ENCODE measurements at places on chromosomes 3 and 15.

DNA sequence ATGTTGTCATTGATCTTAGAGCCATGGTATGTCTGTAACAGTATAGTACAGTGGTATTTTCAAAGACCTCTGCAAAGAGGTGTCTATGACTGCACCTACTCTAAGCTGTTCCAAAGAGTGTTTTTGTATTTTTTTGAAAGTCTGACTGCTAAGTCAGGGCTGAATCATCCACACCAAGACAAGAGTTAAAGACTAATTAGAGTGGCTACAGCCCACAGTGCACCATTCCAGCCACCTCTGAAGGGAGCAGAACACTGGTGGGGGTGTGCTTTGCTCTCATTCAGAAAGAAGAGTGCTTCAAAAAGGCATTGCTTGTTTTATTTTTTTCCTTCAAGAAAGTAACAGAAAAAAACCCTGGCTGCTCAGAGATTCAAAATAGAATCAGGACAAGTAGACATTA lies 301.4 kb downstream of the GABRG3 start:
- DNase-seq = no peak

- DNase-seq = peak; percentile 42
These were observed 135.1 kb upstream of the RASGRP1 start for GRCh38 chr15:38699633-38700230.

GRCh38 chr3:72679540-72680198 lies 168.6 kb downstream of the SHQ1 start:
- no peak for DNase-seq

DNA sequence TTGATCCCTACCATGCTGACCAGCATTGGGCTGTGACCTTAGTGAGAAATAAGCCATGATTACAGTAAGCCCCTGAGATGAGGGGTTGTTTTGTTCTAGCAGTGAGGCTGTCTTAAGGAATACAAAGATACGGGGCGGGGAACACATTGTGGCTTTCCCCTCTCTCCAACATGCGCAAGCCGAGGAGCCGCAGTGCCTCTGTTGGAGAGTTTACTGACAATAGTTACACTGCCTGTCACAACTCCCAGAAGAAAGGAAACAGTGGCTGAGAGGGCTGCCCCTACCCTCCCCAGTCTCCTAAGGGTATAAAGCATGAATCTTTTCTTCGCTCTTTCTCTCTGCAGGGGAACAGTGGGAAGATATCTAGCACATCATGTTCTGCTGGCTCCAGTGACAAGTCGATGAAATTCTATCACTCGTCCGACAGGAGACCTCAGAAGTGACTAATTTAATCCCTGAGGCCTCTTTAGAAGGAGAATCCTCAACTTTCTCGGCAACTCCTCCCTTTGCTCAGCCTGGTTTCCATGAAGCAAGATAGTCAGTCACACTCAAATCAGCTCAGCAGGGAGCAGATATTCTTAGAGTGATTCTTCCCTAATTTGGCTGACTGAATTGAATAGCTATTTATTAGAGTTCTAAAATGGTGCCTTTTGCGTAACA lies 409.0 kb upstream of the PROK2 start:
- DNase-seq = no peak

- DNase-seq = no peak
These were observed 148.6 kb downstream of the SST start for GRCh38 chr3:187521546-187521945.

GRCh38 chr3:107833722-107834416 lies 257.0 kb downstream of the CD47 start:
- DNase-seq = no peak

- no peak for DNase-seq
These were observed 12.7 kb downstream of the ATP10A start for GRCh38 chr15:25850154-25851111.

DNA sequence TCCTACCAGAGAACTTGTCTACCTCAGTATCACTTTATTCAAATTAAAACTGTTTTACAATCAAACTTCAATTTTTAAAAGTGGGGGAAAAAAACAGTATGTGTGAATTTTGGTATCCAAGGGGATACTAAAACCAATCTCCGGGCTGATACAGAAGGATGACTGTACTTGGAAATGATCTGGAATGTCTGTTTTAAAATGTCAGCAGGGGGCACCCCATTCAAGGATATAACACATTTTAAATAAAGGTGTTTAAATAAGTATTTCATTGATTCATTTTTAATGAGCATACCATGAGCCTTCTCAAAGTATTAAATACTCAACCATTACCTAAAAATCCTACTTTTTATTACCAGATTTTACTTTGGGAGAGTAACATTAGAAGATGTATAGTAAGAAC lies 67.9 kb downstream of the ULK4 start:
- peak; percentile 4 for DNase-seq

GRCh38 chr15:39125904-39126303 lies 455.0 kb upstream of the THBS1 start:
- DNase-seq = peak; percentile 2

DNA sequence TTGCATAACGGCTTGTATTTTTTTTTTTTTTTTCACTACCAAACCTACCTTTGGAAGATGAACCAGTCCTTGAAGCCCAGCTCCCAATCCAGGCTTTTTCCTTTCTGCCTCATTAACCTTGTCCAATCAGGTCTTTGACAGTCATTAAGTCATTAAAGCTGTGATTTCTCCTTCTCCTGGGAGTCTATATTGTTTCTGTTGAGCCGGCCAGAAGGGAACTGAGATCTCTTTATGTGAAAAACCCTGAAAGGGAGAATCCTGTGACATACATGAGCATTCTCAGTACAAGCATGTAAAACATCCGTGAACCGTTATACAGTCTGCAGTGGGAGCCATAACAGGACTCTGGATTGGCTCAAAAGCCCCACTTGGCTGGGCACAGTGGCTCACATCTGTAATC lies 40.0 kb downstream of the ZNF589 start:
- DNase-seq = no peak

DNA sequence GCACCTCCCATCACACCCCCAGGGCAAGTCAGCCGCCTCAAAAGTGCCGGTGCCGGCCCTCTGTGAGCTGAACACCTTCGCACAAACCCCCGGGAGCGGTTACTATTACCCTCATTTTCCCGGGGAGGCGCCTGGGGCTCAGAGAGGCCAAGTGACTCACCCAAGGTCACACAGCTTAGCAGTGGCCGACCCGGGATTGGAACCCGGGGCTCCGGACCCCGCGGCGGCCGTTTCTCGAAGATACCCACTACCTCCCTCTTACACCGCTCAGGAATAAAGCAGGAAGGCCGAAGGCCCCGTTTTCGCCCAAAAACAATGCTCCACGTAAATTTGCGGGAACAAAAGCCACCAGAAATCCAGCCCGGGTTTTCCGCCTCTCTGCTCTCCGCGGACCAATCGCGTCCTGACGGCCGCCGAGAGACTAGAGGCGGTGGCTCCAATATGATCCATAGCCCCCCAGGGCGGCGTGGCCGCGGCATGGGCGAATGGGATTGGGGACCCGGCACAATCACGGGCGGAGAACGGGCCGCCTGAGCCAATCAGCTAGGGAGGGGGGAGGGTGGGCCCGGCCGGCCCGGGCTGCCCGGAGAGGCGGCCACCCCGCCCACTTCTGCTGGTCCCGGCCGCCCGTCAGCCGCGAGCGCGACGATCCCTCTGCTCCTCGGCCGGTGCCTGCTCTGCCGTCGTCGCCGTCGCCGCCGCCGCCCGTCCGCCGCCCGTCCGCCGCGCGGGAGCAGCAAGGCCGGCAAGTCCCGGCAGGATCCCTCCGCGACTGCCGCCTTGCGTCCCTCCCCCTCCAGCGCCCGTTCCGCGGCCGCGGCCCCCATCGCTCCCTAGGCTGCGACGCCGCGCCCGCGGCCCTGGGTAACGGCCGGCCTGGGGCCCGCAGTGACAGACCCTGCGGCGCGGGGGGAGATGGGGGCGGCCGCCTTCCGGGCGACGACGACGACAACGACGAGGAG lies 177.0 kb downstream of the OR4M2 start:
- no peak for DNase-seq

- no peak for DNase-seq
These were observed 1.3 kb downstream of the ATP13A3 start for GRCh38 chr3:194485468-194485880.

GRCh38 chr3:149207475-149207874 lies 14.2 kb downstream of the CP start:
- DNase-seq = no peak

GRCh38 chr3:138638641-138639040 lies 30.1 kb downstream of the FAIM start:
- no peak for DNase-seq

DNA sequence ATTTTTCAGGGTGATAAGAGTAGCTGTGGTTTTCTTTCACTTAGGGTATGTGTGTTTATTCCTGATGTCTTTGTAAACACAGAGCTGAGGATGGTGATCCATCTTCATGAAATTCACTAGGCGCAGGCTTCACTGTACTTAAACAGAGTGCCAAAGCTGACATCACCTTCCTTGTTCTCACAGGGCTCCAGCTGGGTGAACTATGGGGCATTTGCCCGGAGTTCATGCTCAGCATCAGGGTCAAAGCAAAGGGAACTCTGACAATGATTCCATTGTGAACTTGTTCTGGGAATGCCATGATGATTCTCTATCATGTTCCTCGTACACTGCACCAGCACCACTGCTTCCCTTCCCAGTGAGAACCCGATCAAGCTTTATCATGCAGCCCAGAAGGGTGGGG lies 184.8 kb upstream of the P2RY1 start:
- no peak for DNase-seq

DNA sequence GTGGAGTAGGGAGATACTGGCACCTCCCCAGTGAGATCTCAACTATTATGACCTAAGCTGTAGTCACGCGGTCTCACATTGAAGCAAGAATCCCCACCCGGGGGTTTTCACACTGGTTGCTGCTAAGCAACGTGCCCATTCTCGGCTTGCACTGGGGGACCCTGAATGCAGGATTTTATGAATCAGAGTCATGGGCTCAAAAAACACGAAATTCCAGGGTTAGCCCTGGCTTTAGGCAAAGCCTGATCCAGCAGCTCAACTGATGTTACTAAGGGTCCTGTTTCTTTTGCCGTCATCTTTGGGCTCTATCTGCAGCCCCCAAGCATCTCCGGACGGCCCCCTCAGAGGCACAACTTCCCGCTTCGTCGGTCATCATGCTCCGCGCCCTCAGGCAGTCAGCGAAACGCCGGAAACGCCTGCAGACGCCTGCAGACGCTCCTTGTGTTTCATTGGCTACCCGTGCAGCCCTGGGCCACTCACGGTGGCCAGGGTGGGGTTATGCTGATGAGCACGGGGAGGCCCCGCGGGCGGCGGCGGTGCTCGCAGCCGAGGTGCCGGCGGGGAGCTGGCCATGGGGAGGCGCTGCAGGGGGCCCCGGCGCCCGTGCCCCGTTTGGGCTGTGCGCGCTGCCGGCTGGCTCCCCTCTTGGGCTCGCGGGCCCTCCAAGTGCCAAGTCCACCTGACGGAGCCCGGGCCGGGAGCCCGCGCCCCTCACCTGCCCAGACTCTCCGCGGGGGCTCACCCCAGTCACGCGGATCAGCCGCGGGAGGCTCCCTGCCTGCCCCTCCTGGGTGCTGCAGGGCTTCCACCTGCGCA lies 25.8 kb downstream of the EFCC1 start:
- peak; percentile 78 for DNase-seq

DNA sequence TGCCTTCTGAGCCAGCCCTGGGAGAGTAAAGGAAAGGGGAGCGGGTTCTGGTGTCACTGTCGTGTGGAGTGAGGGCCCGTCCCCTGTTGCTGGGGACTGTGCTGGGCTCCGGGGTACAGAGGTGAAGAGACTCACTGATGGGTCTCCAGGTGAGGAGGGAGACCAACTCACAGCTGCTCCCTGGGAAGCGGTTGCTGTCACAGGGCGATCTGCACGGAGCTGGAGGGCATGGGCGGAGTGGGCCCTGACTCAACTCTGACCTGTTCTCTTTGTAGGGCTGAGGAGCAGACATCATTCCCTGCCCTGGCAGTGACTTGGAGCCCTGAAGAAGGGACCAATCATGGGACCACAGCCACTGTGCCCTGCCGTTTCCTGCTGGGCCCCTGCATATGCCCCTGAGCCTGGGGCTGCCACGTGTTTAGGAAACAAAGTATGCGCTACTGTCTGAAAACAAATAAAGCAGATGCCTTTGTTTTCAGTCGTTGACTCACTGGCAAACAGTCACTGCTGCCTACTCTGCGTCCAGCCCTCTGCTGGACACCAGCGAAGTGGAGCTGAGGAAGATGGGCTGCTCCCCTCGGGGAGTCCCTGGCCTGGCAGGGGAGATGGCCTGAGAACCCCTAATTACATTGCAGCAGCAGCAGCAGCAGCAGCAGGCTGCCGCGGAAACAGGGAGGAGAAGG lies 22.9 kb upstream of the PLXNA1 start:
- DNase-seq = no peak

DNA sequence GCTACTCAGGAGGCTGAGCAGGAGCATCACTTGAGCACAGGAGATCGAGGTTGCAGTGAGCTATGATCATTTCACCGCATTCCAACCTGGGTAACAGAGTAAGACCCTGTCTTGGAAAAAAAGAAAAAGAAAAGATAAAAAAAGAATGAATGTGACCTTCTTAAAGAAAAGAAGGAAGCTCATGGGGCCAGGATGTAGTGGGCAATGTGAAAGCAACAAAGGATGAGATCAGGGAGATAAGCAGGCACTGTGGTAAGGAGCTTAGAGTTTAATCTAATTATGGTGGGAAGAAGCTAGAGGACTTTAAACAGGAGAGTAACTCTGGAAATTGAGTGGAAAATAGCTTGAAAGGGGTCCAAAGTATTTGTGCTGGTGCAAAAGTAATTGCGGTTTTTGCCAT lies 231.6 kb upstream of the UBE2E2 start:
- no peak for DNase-seq

DNA sequence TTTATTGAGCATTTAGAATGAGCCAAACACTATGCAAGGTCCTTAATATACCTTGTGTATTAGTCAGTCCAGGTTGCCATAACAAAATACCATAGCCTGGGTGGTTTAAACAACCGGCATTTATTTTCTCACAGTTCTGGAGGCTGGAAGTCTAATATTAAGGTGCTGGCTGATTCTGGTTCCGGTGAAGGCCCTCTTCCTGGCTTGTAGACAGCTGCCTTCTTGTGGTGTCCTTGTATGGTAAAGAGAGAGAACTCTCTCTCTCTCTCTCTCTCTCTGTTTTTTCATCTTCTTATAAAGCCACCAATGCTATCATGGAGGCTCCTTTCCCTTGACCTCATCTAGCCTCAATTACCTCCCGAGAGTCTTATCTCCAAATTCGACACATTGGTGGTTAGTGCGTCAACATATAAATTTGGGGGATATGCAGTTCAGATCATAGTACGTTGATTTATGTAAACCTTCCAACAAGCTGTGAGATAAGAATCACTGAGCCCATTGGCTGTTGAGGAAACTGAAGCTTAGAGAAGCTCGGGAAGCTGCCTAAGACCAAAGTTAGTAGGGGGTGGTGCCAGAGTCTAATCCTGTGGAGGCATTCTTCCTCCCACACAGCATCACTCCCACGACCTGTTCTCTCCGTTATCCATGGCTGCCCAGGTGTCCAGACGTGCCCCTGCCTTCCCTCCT lies 298.0 kb upstream of the PROK2 start:
- DNase-seq = no peak

- DNase-seq = no peak
These were observed 28.2 kb upstream of the USP3 start for GRCh38 chr15:63476229-63476632.

DNA sequence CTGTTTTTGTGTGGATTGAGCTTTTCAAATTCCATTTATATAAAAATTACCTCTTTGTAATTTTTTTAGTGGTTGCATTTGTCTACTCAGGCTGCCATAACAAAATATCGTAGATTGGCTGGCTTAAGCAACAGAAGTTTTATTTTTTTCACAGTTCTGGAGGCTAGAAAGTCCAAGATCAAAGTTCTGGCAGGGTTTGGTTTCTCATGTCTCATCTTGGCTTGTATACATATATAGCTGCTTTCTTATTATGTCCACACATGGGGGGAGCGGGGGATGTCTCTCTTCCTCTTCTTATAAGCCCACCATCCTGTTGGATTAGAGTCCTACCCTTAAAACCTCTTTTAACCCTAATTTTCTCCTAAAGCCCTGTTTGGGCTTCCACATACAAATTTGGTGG lies 28.5 kb downstream of the MGA start:
- no peak for DNase-seq

Data from activated CD4-positive, alpha-beta T cell treated with anti-CD3 and anti-CD28 coated beads for 24 hours (primary cell).